ENCODE measurements at places on chromosomes 7 and 10.

DNA sequence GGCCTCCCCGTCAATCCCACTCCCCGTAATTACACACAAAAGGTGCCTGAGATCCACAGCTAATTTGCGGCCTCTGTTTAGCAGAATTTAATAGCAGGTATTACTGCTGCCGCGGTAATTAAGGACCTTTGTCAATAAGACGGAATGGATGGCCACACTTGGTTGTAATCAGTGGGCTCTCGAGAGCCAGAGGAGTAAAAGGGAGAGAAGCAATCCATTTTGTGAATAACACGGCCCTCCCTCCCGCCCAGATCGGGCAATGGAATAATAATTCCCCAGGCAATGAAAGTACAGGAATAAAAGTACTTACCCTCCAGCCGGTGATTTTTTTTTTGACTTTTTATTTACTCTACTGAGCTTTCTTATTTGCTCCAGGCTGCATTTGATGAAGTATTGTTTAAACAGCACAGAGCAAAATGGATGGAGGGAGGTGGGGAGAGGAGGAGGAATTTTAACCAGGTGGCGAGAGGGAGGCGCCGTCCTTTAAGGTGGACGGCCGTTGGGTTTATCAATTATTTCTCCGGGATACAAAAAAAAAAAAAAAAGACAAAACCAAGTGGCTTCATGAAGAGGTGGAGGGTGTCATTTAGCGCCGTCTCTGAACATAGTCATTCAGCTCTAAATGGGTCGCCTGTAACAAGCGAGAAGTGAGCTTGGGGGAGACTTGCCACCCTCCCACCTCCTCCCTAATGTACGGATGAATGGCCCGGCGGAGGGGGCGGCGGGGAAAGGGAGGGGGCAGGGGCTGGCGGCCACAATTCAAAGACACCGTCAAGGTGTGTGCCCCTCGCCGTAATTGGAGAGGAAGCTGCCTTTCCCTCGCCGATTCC, 120.3 kb downstream of the BUB3 start:
- no peak for DNase-seq

DNA sequence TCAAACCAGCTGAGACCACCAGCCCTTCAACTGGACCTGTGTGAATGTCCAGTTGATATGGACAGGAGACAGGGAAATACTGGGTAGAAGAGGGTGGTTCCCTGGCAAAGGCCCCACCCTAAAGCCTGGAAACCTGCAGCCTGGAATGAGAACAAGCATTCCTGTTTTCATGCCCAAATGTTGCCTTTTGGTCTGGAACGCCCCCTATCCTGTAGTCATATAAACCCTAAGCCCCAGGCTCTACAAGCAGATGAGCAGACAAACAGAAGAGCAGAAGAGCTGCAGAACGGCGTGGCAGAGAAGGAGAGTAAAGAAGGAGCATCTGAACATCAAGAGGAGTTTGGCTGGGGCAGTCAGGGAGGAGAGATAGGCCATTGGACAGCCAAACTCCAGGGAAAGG, 38.4 kb downstream of the SYPL1 start:
- DNase-seq = no peak

- no peak for DNase-seq
These were observed 24.3 kb upstream of the TRIM56 start for GRCh38 chr7:101060992-101061391.

DNA sequence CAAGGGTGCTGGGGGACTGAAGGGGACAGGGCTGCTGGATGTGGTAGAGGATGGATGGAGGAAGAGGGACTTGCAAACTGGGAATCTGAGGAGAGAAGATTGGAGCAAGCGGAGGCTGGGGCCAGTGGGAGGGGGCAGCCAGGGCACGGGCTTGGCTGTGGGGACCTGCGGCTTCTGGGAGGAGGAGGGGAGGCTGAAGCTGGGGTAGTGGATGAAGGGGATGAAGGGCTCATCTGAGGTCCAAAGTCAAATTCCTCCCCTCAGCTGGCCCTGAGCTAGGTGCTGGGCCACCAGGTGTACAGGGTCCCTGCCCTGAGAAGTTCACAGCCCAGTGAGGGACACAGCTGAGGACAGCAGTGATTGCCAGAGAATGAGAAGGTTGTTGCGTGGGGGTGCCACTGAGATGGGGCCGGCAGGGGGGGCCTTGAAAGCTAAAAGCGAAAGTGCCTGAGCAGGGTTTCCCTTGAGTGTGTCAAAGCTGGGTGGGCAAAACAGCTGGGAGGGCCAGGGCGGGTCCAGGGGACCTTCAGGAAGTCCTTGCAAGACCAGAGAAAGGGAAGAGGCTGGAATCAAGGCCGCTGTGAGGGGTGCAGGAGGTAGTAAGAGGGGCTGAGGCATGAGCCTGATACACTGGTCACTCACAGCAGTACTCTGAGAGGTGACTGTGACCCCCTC, 75.2 kb downstream of the MYL10 start:
- DNase-seq = no peak

- no peak for DNase-seq
These were observed 27.1 kb downstream of the DAGLB start for GRCh38 chr7:6420680-6421079.

DNA sequence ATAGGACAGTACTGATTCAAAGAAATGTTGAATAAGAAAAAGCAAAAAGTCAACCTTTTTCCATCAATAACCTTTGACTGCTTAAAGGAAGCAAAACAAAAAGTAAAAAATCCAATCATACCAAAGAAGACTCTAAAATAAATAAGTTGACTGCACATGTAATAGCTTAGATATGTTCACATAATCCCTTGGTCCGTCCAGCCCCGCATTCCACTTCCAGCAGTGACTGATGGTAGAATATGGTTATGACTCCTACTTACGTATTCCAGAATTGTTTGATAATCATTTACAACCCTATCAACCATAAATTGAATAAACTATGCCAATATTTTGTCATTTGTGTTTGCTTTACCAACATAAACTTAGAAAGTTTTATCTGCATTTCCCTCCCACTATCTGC, 77.9 kb downstream of the CTNNA3 start:
- no peak for DNase-seq

- DNase-seq = no peak
These were observed 64.1 kb upstream of the INSIG1 start for GRCh38 chr7:155233311-155234157.

GRCh38 chr7:48837266-48837665, 87.1 kb upstream of the CDC14C start:
- no peak for DNase-seq

DNA sequence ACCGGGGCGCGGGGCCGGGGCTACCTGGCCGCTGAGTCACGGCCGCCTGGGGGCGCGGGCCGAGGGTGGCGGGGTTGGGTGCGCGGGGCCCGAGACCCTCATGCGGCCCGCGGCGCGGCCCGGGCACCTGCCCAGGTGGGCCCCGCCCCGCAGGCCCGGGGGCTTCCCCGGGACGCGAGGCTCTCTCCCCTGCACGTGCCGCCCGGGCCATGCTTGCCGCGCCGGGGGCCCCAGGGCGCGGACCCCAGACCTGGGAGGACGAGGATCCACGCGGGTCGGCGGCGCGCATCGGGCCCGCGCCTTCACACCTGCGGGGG, 402 bp downstream of the MAFK start:
- DNase-seq = no peak

DNA sequence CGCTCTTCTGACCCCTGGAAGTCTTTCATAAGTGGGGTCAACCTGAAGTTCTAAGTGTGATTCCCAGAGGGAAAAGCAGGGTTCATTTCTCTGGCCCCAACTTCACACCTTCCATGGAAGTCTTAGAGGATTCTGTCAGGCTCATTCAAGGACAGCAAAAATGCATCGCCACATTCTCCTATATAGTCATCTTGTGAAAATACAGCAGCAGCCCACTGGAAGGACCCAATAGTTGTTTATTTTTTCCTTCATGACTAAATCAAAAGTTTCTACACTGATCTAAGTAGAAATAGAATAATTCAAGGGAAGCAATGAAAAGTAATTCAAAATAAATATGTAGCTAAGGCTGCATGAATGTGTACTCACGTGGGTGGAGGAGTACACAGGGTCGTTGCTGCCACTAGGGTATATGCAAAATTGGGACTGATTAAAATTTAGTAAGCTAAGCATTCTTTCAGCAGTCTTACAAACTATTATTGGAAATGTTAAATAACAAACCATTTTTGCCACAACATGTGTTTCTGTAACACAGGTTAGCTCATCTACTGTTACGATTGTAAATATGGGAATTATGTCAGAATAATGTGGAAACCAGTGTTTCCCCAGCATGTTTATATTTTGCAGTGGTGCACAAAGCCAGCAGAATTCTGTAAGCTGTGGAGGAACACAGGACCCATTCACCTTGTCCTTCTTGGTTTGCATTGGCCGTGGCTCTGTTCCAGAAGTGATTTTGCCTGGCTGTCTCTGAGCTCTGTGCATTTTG, 33.5 kb downstream of the EEPD1 start:
- DNase-seq = no peak

DNA sequence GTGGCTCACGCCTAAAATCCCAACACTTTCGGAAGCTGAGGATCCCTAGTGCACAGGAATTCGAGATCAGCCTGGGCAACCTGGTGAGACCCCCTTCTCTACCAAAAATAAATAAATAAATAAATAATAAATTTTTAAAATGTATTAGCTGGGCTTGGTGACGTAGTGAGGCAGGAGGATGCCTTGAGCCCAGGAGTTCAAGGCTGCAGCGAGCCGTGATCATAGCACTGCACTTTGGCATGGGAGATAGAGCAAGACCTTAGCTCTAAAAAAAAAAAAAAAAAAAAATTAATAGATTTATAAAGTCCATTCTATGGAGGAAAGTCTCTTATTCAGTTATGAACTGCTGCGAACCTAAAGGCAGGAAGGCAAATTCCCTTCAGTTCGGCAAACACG, 1.1 kb upstream of the PTPN12 start:
- DNase-seq = no peak

DNA sequence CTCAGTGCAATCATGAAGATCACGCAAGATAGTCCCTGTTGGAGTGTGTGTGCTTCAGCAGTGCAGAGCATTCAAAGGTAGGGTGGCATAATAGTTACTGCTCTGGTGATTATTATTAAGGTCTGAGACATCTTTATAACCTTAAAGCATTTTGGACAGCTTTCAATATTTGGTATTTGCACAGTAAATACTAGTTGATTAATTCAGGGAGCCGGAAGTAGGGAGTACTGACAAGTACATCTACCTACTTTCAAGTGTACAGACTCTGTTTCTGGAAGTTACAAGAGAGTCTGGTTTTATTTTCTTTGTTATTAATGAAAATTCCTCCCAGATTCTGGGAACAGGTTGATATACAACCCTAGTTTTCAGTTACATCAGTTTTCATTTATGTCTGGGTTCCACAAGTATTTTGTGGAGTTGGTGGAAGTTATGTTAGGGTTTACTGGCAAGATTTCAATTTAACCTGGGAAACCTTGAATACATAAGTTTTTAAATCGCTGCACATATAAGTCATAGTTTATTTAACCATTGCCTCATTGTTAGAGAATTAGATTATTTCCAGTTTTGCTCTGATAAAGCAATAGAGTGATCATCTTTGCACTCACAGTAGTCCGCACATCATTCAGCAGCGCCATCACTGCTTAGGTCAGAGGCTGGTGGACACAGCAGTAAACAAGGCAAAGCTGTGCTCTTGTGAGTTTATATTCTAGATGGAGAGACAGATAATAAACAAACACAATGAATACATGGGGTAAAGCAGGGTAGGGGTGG, 366.6 kb downstream of the REEP3 start:
- DNase-seq = no peak

- no peak for DNase-seq
These were observed 472 bp downstream of the SFRP4 start for GRCh38 chr7:37916017-37916672.

GRCh38 chr10:22368981-22369380, 23.7 kb downstream of the SPAG6 start:
- DNase-seq = no peak

DNA sequence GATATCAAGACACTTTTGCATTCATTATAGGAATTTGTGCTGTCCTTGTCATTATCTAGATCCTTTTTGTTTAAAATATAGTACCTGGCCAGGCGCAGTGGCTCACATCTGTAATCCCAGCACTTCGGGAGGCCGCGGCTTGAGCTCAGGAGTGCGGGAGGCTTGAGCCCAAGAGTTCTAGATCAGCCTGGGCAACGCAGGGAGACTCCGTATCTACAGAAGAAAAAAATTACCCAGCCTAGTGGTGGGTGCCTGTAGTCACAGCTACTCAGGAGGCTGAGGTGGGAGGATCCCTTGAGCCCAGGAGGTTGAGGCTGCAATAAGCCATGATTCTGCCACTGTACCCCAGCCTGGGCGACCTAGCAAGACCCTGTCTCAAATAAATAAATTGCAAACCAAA, 621 bp upstream of the MORN4 start:
- no peak for DNase-seq

- DNase-seq = peak; percentile 40
These were observed 97.9 kb downstream of the WDR11 start for GRCh38 chr10:120948889-120949608.

DNA sequence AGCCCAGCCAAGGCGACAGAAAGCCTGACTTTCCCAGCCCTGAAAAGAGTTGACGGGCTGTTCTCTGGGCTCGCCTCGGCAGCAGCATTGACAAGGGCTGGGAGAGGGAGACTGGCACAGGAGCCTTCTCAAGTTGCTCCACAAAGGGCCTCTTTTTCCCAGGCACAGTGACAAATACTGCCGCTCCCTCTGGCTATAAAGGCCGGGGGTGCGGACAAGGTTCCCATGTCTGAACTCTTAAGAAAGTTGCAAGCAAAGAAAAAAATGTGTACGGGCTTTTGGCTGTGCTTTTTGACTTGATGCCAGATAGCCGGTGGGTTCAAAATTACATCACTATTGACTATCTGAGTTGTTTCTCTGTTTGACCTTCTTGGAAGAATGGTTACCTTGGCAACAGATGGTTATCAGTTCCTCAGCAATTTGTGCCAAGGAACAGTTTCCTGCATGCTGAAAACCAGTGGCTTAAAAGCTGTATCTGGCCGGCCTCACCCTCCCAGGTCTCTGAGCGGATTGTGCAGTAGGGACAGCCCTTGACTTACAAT, 115.9 kb upstream of the EEPD1 start:
- DNase-seq = no peak

DNA sequence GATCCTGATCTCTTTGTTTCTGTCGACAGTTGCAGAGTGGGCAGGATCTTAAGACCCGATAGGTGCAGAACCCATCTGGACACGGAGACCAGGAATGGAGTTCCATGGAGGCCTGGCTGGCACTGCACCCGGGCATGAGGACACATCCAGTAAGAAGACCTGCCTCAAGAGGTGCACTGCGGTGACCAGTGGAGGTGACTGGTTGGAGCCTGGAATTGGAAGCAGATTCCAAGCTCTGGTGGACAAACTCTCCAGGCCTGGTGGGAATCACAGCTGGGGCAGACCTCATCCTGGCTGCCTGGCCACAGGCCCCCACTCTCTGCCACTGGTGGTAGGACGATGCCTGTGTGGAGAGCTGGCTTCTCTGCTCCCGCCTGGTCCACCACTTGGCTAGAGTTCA, 31.0 kb downstream of the ZNF775 start:
- no peak for DNase-seq

GRCh38 chr7:113044394-113044793, 42.2 kb downstream of the GPR85 start:
- DNase-seq = no peak

GRCh38 chr10:101649525-101650085, 45.4 kb downstream of the FBXW4 start:
- DNase-seq = no peak

GRCh38 chr10:72593963-72594362, 31.9 kb downstream of the MICU1 start:
- no peak for DNase-seq

GRCh38 chr7:1916601-1916970, 246.5 kb downstream of the ELFN1 start:
- no peak for DNase-seq

- DNase-seq = no peak
These were observed 1.3 kb downstream of the TMEM60 start for GRCh38 chr7:77796960-77797359.

GRCh38 chr7:128203047-128203491, 38.0 kb upstream of the LEP start:
- no peak for DNase-seq

GRCh38 chr10:78566284-78567111, 502.3 kb upstream of the ZMIZ1 start:
- DNase-seq = no peak

Measured in stimulated activated CD8-positive, alpha-beta memory T cell treated with anti-CD3 and anti-CD28 coated beads, Interleukin-15, amount 100 ng/mL, for 24 hours (primary cell).